NCI-H2081 (cell line): ENCODE measurements at places on chromosomes 12 and 14.

DNA sequence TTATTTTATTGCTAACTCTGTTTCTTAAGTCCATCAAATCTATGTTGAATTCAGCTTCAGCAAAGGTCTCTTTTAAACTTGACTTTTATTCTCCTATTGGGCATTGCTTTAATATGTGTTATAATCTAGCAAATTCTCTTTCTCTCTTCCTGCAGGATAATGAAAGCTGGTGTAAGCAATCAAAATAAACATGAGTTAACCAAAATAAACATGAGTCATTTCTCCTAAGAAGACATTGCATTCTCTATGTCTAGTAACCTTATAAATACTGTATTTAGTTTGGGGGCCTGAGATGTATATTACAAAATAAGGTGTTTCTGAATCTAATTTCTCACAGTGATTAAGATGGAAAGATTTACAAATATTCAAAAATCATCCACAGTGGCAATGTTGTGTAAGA is 739.1 kb upstream of the ATXN7L3B start:
- no peak for DNase-seq

DNA sequence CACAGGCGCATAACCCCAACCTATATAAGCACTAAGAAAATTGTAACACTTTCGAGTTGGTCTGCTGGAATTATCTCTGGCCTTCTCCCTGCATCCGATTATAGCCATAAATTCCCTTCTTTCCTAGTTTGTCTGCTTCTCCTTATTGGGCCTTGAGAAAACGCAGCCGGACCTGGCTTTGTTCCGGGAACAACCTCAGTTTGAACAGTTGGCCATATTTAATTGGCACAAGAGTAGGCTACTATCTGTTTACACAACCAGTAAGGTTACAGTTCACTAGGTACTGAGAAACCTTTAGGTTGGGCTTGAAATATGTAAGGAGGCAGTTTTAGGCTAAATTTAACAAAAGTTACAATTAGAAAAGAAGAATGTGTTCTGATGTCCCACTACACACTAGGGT is 176.1 kb downstream of the IPO8 start:
- no peak for DNase-seq

GRCh38 chr12:113227686-113228391 is 6.6 kb downstream of the TPCN1 start:
- no peak for DNase-seq

GRCh38 chr12:11822081-11822834 is 172.8 kb downstream of the ETV6 start:
- DNase-seq: peak; percentile 56

DNA sequence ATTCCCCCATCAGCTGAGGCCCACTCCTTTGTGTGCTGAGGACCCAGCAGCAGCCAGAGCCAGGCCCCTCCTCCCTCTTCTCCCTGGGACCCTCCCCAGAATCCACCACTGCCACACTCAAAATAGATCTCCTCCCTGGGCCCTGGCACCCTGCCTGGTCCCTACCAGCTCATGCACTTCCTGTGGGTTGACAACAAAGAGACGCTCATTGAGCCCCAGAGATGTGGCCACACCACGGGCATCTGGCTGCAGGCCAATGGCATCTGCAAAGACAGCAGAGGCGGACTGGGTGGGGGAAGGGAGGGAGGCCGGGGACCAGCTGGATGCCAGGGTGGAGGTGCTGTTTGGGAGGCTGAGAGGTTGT is 16.0 kb upstream of the ENDOU start:
- peak; percentile 93 for DNase-seq
